Sigmoid colon (tissue), 7 donors: ENCODE measurements at places on chromosomes 2 and 18. TPM values are rescaled to one million over a fixed set of nuclear protein-coding genes. Genes with fewer than 3 reads are reported as not detected.

- no peak overlapping the region for H3K4me3 ChIP-seq
- no peaks in the 10 kb centered on the region for H3K4me1 ChIP-seq
- no peak overlapping the region for H3K27ac ChIP-seq
- H3K27me3 ChIP-seq = no peaks in the 10 kb centered on the region
- no peaks in the 10 kb centered on the region for H3K36me3 ChIP-seq
Observed at GRCh38 chr2:191544461-191545062, 133.4 kb upstream of the NABP1 start.

DNA sequence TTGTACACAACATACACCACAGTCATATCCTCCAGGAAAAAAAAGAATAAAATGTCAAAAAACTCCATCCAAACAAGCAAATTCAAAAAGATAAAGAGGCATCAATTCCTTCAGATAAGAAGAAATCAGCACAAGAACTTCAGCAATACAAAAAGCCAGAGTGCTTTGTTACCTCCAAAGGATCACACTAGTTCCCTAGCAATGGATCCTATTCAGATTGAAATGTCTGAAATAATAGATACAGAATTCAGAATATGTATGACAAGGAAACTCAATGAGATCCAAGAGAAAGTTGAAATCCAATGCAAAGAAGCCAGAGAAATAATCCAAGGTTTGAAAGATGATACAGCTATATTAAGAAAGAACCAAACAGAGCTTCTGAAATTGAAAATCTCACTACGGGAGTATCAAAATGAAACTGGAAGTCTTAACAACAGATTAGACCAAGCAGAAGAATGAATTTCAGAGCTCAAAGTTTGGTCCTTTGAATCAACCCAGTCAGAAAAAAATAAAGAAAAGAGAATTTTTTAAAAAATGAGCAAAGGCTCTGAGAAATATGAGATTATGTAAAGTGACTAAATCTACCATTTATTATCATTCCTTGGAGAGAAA is 80.6 kb downstream of the TRABD2A start:
- no peak overlapping the region for H3K4me3 ChIP-seq
- no peaks in the 10 kb centered on the region for H3K4me1 ChIP-seq
- H3K36me3 ChIP-seq = no peaks in the 10 kb centered on the region
- no peak overlapping the region for H3K27ac ChIP-seq
- no peak for DNase-seq
- no peaks in the 10 kb centered on the region for H3K27me3 ChIP-seq

MRO gene
- total RNA-seq = 0.41 TPM

TMEM18 gene
- 26.8 TPM for total RNA-seq

SLC30A3 gene
- not detected for total RNA-seq

MAL gene
- 28.9 TPM for total RNA-seq

- peaks cover 22% of the 10 kb centered on the region for H3K4me1 ChIP-seq
- no peaks in the 10 kb centered on the region for H3K27me3 ChIP-seq
- no peak for DNase-seq
Observed at GRCh38 chr2:202133909-202134265, 60.8 kb downstream of the KIAA2012 start.

DNA sequence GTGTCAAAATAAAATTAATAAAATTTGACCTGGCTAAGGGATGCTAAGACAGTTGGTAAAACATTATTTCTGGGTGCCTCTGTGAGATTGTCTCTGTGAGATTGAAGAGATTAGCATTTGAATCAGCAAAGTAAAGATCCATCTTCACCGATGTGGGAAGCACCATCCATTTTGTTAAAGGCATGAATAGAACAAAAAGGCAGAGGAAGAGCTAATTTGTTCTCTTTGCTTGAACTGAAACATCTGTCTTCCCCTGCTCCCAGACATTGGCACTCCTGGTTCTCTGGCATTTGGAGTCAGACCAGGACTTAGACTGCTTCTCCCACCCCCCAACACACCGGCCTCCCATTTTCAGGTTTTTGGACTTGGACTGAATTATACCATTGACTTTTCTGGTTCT is 603.8 kb upstream of the LINC00305 start:
- no peaks in the 10 kb centered on the region for H3K36me3 ChIP-seq
- no peak overlapping the region for H3K27ac ChIP-seq
- DNase-seq = no peak
- H3K4me1 ChIP-seq = no peaks in the 10 kb centered on the region
- no peak overlapping the region for H3K4me3 ChIP-seq

DNA sequence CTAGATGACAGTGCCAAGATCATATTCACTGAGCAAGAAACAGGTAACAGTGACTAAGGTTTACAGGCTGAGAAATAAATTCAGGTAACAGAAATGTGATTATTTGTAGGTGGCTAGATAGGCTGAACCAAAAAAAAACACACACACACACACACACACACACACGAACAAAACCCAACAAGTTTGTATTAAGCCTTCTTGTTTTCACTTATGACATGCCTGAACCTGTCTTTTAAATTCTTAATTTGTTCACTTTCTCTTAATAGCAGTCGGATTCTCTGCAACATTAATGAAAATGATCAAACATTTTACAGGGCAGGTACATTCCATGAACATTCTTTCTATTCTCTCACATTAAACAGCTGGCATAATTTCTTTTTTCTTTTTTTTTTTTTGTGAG is 18.8 kb upstream of the KIDINS220 start:
- H3K36me3 ChIP-seq = no peaks in the 10 kb centered on the region
- H3K4me1 ChIP-seq = no peaks in the 10 kb centered on the region
- DNase-seq = no peak
- no peak overlapping the region for H3K27ac ChIP-seq
- no peaks in the 10 kb centered on the region for H3K27me3 ChIP-seq

DNA sequence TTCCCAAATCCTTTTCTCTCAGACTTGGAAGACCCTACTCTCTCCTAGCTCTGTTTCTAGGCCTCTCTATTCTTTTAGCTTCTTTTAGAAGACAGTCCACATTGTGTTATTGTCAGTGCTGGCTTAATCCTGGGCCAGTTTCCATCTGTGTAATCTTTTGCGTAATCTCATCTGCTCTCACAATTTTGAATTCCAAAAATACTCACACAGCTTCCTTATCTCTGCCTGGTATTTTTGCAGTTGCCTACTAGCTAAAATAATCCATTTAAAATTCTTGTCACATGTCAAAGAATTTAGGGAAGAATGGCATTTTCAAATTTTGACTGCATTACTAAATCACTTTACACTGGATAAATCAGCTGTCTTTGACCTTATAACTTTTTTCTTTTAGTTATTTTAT is 200.6 kb upstream of the MEX3C start:
- no peak overlapping the region for H3K4me3 ChIP-seq
- no peaks in the 10 kb centered on the region for H3K4me1 ChIP-seq
- no peak overlapping the region for H3K27ac ChIP-seq
- H3K27me3 ChIP-seq = no peaks in the 10 kb centered on the region
- no peak for DNase-seq

TIMM21 gene
- total RNA-seq = 61.4 TPM

DNA sequence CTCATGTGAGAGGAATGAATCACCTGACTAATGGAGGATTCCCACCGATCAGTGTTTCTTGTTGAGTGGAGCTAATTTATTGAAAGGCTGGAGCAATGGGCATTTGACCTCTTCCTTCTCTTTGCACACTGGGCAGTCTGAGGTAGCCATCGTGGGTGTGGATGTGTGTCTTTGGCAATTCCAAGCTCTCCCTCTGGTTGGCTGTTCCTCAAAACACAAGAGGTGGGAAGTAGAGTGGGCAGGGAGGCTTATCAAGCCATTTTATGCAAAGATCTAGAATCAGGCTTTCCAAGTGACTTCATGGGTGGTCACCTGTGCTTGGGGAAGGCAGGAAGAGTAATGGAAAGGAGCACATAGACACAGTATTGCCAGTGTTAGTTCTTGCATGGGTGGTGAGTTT is 154.8 kb downstream of the INSIG2 start:
- H3K4me3 ChIP-seq = no peak overlapping the region
- H3K36me3 ChIP-seq = no peaks in the 10 kb centered on the region
- H3K27ac ChIP-seq = no peak overlapping the region

IL1B gene
- total RNA-seq = 0.66 TPM

GRCh38 chr18:9206421-9206820 is 69.8 kb downstream of the ANKRD12 start:
- H3K4me1 ChIP-seq = no peaks in the 10 kb centered on the region
- no peak overlapping the region for H3K27ac ChIP-seq
- no peaks in the 10 kb centered on the region for H3K27me3 ChIP-seq
- no peak overlapping the region for H3K4me3 ChIP-seq
- H3K36me3 ChIP-seq = no peaks in the 10 kb centered on the region
- DNase-seq = no peak

DNA sequence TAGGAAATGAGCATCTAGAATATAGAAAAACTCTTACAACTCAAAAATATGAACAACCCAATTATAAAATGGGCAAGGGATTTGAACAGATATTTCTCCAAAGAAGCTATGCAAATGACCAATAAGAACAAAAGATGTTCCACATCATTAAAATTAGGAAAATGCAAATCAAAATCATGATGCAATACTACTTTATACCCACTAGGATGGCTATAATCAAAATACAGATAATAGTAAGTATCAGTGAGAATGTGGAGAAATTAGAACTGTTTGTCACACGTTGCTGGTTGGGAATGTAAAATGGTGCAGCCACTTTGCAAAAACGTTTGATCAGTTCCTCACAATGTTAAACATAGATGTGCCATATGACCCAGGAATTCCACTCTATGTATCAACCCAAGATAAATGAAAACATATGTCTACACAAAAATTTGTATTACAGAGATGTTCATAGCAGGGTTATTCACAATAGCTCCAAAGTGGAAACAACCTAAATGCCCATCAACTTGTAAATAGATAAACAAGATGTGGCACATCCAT is 558.4 kb downstream of the SLC4A3 start:
- H3K36me3 ChIP-seq = no peaks in the 10 kb centered on the region
- DNase-seq = no peak
- H3K4me1 ChIP-seq = no peaks in the 10 kb centered on the region
- H3K27ac ChIP-seq = no peak overlapping the region
